ENCODE measurements at places on chromosomes 4 and X.

- no peak for DNase-seq
Measured at GRCh38 chr4:185809121-185809520, 2.9 kb downstream of the SORBS2 start.

DNA sequence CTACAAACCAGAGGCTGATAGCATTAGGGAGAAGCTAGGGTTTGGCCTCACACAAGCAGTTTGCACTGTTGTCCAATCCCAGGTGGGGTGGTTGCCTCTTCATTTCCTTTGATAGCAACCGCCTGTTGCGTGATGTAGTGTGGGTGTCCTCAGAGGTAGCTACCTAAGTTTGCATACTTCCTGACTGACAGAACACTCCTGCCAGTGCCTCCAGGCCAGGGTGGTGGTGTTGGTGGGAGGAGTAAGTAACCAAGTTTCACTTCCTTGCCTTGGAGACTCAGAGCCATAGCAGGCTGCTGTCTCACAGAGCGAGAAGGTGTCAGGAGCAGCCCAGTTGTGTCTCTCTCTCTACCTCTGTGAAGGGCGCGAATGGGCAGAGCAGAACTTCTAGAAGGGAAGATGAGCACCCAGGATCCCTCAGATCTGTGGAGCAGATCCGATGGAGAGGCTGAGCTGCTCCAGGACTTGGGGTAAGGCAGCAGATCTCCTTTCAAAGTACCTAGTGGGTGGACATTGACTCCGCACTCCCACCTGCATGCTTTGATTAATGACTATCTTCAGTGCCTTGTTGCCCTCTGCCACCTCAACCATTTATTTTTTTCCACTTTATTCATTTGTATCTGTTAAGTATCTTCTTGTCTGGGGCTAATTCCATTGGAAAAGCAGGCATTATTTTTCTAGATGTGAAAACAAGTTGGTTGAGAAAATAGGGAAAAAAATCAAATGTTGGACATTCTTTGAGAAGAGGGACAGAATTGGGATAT, at the start of gene DAPP1:
TSS of gene DAPP1 (plus strand) at position 283 of the 764 bp plus-strand sequence. CDS start at position 370, 87 bp downstream.
- peak; percentile 84 for DNase-seq

- no peak for DNase-seq
Measured at GRCh38 chr4:184544788-184545409, 70.5 kb upstream of the IRF2 start.

DNA sequence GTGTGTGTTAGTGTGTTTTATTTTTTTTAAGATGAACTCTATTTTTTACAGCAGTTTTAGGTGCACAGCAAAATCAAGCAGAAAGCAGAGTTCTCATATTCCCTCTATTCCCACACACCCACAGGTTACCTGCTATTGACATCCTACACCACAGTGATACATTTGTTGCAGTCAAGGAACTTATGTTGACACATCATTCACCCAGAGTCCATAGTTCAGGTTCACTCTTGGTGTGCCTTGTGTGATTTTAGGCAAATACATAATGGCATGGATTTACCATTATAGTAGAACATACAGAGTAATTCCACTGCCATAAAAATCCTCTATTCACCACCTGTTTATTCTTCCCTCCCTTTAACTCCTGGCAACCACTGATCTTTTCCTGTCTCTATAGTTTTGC, 28.7 kb downstream of the DIAPH2 start:
- DNase-seq = no peak

- DNase-seq = no peak
Measured at GRCh38 chr4:110675426-110675825, 52.5 kb upstream of the PITX2 start.

DNA sequence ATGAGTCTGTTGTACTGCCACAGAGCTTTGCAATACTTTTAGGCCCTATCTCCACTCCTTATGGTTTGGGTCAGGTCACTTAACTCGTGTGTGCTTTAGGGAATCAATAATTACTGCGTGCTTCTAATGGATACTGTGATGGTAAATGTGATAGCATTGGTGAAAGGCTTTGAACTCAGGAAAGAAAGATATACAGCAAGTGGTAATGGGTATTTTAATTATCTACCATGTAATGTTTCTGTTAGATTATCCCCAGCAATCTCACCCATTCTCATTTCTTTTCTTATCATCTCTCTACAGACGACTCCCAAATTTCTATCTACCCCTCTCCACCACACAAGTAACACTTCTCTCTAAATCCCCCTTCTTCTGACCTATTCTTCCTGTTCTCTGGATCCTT, 128.6 kb downstream of the GPC3 start:
- DNase-seq = no peak

DNA sequence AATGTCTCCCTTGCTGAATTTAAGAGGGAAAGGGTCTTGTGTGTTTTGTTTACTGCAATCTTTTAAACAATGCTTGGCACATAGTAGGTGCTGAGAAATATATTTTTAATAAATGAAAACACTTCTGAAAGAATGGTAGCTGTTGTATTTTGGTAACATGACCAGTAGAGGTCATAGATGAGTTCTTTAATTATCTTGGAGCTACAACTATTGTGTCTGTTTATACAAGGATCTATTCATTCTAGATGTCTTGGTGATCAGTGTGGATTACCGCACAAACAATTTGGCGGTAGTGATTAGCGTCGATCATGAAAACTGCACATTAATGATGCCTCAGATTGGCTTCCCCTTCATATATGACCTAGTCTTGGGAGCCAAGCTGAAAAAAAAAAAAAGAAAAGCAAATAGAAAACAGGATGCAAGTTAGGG, 21.4 kb upstream of the SCRG1 start:
- peak; percentile 40 for DNase-seq

DNA sequence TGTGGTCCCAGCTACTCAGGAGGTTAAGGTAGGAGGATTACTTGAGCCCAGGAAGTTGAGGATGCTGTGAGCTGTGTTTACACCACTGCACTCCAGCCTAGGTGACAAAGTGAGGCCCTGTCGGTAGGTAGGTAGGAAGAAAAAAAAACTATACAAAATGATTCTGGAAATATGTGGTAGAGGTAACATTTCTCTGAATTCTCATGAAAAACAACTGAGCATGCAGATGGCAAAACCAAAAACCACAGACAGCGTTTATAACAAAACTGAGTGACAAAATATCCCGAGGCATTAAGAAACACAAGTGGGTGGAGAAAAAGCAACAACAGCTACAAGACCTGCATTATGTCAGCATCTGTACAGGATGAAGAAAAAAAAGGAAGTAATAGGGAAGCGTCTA, 211.7 kb downstream of the DLG3 start:
- DNase-seq = no peak

GRCh38 chr4:183632689-183633088, 26.3 kb downstream of the RWDD4 start:
- no peak for DNase-seq

- DNase-seq = no peak
Measured at GRCh38 chrX:22135994-22136684, 104.0 kb downstream of the PHEX start.

GRCh38 chr4:150769248-150769647, 187.3 kb downstream of the MAB21L2 start:
- DNase-seq = no peak

DNA sequence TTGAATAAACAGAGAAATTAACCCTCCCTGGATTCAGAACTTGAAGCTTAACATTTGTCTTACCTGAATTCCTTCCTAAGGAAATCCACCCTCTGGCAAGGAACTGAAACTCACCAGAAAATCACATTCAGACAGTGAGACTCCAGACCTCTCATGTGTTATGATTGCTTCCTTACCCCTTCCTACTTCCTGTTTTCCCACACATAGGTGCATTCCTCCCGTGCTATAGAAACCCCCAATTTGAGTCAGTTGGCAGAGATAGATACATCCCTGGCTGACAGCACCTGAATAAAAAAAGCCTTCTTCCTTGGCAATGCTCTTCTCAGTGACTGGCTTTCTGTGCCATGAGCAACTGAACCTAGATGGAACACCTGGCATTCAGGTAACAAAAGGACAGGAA, 157.0 kb upstream of the SMIM31 start:
- DNase-seq = no peak

DNA sequence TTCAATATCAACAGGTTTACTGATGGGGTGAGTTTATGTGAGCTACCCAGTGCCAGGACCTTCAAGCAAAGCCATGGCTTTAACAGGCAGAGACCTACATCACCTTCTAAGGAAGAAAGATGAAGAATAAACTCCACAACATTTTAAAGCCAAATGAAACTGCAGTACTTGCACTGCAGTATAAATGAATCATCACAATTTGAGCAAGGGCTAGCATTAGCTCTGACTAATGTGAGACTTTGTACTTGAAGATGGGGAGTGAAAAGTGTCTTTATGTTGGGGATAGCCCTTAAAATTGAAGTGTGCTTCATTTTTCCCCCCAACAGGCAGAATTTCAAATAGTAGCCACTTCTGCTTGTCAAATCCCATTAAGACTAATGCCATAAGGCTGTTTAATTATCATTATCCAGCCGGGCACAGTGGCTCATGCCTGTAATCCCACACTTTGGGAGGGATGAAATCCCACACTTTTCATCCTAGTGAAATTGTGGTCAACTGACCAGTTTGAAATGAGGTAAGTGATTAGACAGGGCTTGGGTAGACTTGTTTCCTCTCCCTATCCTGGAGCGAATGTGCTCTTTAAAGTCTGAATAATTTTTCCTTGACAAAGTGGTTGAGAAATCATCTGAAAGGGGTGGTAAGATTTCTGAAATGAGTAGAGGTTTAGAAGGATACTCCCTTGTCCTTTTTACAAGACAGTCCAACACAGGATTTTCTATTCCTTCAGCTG, 27.2 kb upstream of the GPR34 start:
- no peak for DNase-seq

DNA sequence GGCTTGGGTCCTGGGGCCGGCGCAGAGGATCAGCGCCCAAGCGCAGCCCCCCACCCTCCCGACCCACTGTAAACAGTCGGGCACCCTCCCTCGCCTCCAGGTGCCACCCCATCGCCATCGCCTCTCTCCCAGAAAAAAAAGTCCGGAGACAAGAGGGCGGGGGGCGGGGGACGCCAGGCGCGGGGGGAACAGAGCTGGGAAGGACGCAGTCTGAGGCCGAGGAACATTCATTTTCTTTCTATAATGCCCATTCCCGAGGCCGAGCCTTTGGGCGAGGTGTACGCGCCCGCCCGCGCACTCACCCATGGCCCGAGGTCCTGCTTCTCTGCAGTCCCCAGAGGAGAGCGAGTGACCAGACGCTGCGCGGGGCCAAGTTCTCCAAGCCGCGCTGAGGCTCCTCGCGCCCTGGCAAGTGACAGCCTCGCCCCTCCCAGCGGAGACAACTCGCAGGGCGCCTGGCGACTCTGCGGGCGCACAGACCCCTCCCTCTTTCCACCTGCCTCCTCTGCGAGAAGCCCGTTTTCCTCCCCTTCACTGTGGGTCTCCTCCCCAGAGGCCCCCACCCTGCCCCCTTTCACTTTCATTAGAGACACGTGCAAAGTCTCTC, 63.5 kb upstream of the WDR17 start:
- no peak for DNase-seq

DNA sequence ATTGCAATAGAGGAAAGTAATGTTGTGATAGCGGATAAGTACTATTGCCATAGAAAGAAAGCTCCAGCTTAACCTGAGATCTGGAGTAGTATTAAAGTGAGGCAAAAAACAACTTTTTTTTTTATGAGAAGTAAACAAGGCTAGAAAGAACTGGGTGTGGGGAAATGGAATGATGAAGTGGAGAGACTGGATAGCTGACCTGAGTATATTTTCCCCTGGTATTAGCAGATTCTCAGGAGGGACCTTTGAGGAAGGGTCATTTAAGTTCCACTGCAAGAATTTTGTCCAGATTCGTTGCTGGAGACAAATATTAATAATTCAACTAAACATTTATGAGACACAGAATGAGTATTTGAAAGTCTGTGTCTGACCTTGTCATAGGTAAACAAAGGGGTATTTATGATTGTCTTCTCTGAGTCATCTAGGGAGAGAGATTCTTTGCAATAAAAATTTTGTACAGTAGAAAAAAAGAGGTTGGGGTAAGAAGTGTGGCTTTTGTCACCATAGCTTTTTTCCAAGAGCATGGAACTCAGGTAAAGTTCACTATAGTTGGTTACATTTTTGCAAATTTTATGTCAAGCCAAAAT, 2095.9 kb downstream of the ARAP2 start:
- DNase-seq = no peak

GRCh38 chr4:153466081-153466948, at the start of gene TMEM131L:
TMEM131L (plus strand) TSS chr4:153466360; CDS start chr4:153466398, 38 bp downstream.
- peak; percentile 69 for DNase-seq

DNA sequence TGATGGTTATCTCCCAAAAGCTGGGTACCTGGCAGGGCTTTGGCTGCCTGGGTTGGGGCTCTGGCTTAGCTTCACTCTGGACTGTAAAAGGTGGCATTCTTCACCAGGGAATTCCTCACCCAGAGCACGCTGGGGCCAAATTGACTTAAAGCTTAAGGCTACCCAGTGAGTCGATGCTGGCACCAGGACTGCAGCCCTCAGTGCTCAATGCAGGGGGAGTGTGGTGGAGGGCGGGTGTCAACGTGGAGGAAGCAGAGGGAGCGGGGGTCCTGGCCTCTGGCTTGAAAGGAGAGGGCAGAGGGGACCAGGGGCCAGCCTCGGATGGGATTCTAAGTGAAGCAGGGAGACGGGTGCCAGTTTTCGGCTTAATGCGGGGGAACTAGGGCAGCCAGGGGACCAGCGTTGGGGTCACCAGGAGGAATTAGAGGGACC, 446 bp upstream of the FAM50A start:
- DNase-seq = no peak

DNA sequence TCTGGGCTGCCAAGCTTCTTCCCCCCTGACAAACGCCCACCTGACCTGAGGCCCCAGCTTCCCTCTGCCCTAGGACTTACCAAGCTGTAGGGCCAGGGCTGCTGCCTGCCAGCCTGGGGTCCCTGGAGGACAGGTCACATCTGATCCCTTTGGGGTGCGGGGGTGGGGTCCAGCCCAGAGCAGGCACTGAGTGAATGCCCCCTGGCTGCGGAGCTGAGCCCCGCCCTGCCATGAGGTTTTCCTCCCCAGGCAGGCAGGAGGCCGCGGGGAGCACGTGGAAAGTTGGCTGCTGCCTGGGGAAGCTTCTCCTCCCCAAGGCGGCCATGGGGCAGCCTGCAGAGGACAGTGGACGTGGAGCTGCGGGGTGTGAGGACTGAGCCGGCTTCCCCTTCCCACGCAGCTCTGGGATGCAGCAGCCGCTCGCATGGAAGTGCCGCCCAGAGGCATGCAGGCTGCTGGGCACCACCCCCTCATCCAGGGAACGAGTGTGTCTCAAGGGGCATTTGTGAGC, 37.0 kb downstream of the HTRA3 start:
- no peak for DNase-seq

DNA sequence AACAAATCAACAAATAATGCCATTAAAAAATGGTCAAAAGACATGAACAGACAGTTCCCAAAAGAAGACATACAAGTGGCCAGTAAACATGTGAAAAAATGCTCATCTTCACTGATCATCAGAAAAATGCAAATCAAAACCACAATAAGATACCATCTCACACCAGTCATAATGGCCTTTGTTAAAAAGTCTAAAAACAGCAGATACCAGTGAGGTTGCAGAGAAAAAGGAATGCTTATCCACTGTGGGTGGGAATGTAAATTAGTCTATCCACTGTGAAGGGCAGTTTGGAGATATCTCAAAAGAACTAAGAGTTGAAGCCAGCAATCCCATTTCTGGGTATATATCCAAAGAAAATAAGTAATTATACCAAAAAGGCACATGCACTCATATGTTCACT, 668.1 kb upstream of the CPEB2 start:
- DNase-seq = no peak

- peak; percentile 67 for DNase-seq
Measured at GRCh38 chrX:12984603-12985319, 9.9 kb downstream of the TMSB4X start.

GRCh38 chr4:26687728-26688127, 103.8 kb downstream of the TBC1D19 start:
- no peak for DNase-seq
